DMS153 (cell line): ENCODE measurements at places on chromosomes 5 and 9.

DNA sequence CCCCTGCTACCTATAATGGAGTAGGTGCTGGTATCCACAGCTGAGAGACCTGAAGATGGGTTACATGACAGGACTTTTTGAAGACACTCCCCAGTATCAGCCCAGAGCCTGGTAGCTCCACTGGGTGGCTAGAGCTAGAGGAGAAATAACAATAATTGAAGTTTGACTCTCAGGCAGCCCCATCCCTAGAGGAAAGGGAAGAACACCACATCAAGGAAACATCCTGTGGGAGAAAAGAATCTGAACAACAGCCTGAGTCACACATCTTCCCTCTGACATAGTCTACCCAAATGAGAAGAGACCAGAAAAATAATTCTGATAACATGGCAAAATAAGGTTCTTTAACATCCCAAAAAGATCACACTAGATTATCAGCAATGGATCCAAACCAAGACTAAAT lies 432.1 kb downstream of the CDH18 start:
- no peak for DNase-seq

- no peak for DNase-seq
These were observed 104.8 kb upstream of the CD180 start for GRCh38 chr5:67301285-67301903.

DNA sequence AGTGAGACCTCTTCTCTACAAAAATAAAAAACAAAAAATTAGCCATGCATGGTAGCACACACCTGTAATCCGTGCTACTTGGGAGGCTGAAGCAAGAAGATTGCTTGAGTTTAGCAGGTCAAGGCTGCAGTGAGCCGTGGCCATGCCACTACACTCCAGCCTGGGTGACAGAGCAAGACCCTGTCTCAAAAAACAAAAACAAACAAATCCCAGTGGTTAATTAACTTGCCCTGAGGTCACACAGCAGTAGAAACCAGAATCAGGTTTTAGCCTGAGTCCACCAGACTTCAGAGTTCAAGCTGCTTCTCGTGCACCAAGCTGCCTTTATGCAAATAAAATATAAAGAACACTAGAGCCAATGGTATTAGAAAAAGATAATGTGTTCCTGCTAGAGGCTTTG lies 169.7 kb downstream of the GOLPH3 start:
- DNase-seq, result no peak

GRCh38 chr9:72951520-72952380 lies 1.1 kb downstream of the ALDH1A1 start:
- no peak for DNase-seq

GRCh38 chr5:8241558-8241957 lies 372.6 kb downstream of the MTRR start:
- no peak for DNase-seq

GRCh38 chr5:135977375-135977928 lies 22.7 kb upstream of the LECT2 start:
- no peak for DNase-seq

- DNase-seq, result no peak
These were observed 19.2 kb downstream of the ADCY2 start for GRCh38 chr5:7415123-7415522.
